ENCODE measurements at places on chromosomes 5 and 9. TPM values are rescaled to one million over a fixed set of nuclear protein-coding genes. Genes with fewer than 3 reads are reported as not detected.

YTHDC2 gene
- total RNA-seq, result 7.5 TPM

LHX2 gene
- 1.1 TPM for total RNA-seq

DNA sequence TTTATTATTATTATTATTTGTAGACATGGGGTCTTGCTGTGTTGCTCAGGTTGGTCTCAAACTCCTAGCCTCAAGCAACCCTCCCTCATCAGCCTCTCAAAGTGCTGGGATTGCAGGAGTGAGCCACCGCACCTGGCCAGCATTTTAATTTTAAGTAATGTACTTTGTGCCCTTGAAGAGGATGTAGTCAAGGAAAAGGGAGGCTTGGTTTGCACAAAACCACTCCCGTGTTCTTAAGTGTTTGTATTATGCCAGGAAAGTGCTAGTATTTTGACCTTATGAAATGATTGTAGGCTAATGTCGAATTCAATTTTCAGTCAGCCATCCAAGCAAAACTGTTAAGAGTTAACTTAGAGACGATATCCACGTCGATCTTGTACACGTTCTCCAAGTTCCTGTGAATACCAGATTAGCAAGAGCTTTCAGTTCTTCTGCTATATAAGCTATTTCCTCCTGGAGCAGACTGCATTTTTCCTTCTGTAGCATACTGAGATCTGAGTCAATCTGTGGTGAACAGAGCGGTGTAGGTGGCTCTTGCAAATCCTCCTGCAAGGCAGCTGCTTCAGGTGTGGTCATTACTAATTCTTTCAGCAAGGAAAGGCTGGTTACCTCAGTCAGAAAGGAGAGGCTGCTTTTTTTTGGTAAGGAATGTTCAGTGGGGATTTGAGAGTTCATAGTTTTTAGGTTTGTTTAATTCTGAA, 23.7 kb downstream of the CCDC171 start:
- no peak for DNase-seq

DNA sequence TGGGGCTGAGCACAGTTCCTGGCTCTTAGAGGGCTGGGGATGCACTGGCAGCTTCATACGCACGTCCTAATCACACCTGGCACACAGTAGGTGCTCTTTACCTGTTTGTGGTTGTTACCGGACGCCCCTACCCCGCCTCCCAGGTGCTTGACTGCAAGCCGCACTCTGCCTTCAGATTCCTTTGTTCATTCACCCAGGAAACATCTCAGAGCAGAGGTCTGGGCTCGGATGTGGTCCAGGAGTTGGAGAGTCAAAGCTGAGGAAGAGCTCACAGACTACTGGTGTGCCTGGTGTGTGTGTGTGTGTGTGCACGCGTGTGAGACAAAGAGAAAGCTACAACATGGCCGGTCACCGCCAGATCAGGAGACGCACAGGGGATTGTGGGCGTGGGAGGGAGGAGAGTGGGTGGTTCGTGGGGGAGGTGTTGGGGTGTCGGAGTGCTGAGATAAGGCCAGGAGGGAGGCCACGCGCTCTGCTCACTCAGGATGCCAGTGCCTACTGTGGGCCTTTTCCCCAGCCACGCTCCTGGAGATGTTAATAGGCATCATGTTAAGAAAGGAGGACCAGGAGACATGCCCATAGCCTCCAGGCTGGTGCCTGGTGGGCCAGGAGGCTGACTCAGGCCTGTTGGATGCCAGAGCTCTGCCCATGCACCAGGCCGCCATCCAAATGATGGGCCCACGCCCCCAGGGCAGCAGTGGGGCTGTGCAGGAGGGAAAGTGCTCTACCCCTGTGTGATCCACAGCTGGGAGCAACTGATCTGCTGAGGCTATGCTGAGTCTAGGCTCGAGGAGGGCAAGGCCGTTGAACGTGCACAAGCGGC, 39.9 kb downstream of the CRB2 start:
- DNase-seq, result no peak

DNA sequence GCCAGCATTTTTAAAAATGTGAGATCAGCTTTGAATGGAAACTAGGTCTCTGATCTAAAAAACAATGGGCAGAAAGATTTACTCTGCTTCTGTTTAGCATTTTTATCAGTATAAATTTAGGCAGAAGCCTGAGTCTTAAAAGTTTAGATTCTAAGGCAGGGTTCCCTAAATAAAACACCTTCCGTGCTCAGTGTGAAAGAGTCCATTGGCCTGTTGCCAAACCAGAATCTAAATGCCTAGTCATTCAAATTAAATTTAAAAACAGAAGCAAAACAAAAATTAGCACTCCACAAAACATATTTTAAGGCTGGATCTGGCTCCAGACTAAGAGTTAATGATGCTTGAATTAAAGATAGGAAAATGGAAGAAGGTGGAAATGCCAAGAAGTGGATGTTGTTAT, 4.5 kb downstream of the TYRP1 start:
- DNase-seq, result no peak

- no peak for DNase-seq
Observed at GRCh38 chr5:54616031-54616430, 98.5 kb downstream of the SNX18 start.

- no peak for DNase-seq
Observed at GRCh38 chr5:15560421-15560820, 60.4 kb downstream of the FBXL7 start.
